Spinal cord (tissue), 10 donors: ENCODE measurements at places on chromosomes 12 and 14. TPM values are rescaled to one million over a fixed set of nuclear protein-coding genes. Genes with fewer than 3 reads are reported as not detected.

DNA sequence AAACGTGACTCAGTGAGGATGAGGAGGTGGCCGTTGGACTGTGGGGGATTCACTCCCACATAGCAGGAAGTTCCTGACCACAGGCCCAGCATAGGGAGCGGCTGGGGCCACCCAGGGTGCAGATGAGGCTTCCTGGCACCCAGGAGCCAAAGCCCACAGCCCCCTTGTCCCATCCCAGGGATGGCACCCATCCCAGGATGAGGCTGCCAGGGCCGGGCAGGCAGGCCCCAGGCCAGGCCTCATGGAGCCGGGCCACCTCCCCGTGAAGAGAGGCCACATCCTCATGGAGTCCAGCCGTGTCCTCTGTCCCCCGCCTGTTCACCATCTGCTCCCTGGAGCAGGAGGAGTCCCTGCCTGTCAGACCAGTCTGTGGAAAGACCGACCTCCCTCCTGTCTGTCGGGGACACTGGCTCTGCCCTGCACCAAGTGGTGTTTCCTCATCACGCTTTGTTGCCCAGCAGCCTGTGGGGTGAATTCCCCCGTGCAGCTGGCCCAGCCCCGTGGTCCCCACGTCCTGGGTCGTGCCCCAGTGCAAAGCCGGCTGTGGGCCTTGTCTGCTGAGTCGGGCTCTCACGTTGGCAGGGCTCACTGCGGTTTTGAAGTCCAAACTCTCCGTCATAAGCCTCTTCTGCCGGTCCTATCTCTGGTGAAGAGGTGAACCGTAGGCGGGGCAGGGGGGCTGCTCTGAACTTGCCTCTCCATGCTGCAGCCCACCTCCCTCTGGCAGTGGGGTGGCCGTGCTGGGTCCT, 24.5 kb downstream of the MMP17 start:
- no peak for DNase-seq

GPR132 gene
- total RNA-seq: 1.3 TPM

RD3L gene
- not detected for total RNA-seq

DNA sequence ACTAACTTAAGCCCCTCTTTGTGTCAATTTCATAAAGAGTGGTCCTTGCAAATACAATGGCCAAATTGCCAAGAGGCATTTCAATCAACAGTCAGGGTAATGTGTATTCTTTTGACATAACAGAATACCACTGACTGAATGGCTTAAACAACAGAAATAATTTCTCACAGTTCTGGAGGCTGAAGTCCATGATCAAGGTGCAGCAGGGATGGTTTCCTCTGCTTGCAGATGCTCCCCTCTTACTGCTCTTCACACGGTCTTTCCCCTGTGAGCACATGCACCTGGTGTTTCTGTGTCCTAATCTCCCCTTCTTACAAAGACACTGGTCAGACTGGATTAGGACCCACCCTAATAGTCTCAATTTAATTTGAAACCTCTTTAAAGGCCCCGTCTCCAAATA, 31.9 kb downstream of the FGFR1OP2 start:
- no peak for DNase-seq

SERPINA10 gene
- 0.06 TPM for total RNA-seq

- DNase-seq: peak; percentile 50
Measured at GRCh38 chr14:91911474-91912032, 35.9 kb downstream of the FBLN5 start.

GDF3 gene
- total RNA-seq: not detected

DNA sequence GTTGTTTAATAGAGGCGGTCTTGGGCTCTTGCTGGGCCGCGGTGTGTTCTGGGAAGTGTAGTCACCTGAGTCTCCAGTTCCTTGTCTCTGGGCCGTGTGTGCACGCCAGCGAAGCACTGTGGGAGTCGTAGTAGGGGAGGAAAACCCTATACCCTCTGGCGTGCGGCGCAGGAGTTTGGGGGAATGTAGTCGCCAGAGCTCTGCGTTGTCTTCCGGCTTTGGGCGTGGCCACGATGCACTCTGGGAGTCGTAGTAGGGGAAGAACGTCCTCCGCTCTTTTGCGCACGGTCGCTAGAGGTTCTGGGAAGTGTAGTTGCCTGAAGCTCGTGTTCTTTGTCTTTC, 726 bp upstream of the ZNF140 start:
- peak; percentile 100 for DNase-seq

GRCh38 chr14:91858536-91859275, 8.6 kb downstream of the TC2N start:
- DNase-seq: no peak

GRCh38 chr12:108299980-108300696, 39.0 kb downstream of the CMKLR1 start:
- no peak for DNase-seq

GRCh38 chr14:21098076-21098891, at the start of gene ZNF219:
Gene ZNF219 (minus strand): TSS chr14:21098655. CDS start chr14:21093591, 5,064 bp downstream.
- peak; percentile 87 for DNase-seq

AMIGO2 gene
- total RNA-seq: 5.6 TPM

- no peak for DNase-seq
Measured at GRCh38 chr12:19988948-19989347, 379.4 kb upstream of the PDE3A start.

TMEM117 gene
- total RNA-seq: 30.4 TPM

BICDL1 gene
- total RNA-seq: 11.7 TPM

- no peak for DNase-seq
Measured at GRCh38 chr12:41932470-41932991, 212.1 kb downstream of the GXYLT1 start.

DNA sequence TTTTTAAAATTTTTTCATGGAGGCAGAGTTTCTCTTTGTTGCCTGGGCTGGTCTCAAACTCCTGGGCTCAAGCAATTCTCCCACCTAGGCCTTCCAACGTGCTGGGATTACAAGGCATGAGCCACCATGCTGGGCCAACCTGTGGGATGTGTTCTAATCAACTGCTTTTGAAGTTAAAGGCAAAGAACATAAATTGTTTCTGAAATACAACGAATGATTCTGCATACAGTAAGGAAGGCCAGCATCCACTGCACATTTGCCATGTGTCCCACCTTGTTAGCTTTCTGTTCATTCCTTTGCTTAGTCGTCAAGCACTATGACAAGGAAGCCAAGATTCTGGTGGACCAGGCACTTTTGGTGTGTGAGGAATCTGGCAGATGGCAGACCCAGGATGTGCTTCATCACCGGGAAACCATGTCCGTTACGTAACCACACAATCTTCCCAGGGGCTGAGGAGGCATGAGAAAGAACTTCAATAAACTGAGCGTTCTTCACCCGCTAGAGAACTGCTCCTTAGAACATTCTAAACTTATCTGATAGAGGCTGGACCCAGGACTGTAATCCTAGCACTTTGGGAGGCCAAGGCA, 24.5 kb downstream of the MOK start:
- DNase-seq: no peak

DNA sequence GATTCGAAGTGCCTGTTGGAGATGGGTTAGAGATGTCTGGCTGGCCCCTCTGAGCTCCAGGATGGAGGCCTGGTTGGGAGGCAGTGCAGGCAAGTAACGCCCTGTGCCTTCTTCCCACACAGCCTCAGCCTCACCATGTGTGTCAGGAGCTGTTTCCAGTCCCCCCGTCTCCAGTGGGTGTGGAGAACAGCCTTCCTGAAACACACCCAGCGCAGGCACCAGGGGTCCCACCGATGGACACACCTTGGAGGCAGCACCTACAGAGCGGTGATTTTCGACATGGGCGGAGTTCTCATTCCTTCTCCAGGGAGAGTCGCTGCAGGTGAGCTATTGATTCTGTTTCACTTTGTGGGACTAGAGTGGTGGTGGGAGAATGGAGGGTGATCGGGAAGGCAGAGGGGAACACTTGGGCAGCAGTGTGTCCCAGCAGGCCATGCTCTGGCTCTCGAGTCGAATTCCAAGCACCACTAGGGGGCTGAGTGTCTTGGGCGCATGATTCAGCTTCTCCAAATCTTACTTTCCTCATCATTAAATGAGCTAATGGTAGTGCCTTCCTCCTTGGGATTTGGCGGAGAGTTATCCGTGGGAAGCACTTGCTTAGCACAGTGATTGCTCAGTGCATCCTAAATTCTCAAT, 6.8 kb downstream of the ACAD10 start:
- DNase-seq: no peak
